ENCODE measurements at places on chromosomes 12 and 14.

GRCh38 chr12:40142001-40142744 lies 36.3 kb upstream of the SLC2A13 start:
- no peak for DNase-seq

GRCh38 chr14:74459976-74460375 lies 33.1 kb downstream of the NPC2 start:
- no peak for DNase-seq

GRCh38 chr14:34331728-34332623 lies 130.1 kb downstream of the SPTSSA start:
- DNase-seq, result peak; percentile 29

- peak; percentile 36 for DNase-seq
Observed at GRCh38 chr14:20631023-20631879, 10.2 kb downstream of the OR6S1 start.

DNA sequence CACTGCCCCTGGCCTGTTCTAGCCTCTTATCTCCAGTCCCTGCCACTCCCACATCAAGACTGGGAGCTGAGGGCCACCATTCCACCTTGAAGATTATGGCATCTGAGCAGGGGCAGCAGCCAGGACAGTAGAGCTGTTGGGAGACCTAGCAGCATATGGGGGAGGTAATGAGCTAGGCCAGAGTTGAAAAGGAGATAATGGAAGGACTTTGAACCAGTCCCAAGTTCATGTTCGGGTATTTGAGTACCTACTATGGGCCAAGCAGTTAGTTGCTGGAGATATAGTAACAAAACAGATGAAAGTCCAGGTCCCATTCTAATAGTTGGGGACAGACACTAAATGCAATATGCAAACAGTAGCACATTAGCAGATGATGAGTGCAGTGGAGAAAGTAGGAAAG lies 151.5 kb downstream of the PLXNC1 start:
- no peak for DNase-seq

GRCh38 chr14:87387806-87388205 lies 605.2 kb downstream of the GALC start:
- no peak for DNase-seq

- no peak for DNase-seq
Observed at GRCh38 chr12:111169032-111169431, 199.9 kb downstream of the PHETA1 start.
